ENCODE measurements at places on chromosomes 7 and 10. TPM values are rescaled to one million over a fixed set of nuclear protein-coding genes. Genes with fewer than 3 reads are reported as not detected.

GRCh38 chr10:31635009-31635408 lies 293.6 kb downstream of the ARHGAP12 start:
- H3K4me1 ChIP-seq, result no peaks in the 10 kb centered on the region
- no peak for DNase-seq
- H3K4me3 ChIP-seq, result no peak overlapping the region
- H3K27ac ChIP-seq, result no peak overlapping the region
- no peaks in the 10 kb centered on the region for H3K36me3 ChIP-seq
- no peaks in the 10 kb centered on the region for H3K27me3 ChIP-seq

GRCh38 chr10:21975378-21975990 lies 28.0 kb downstream of the DNAJC1 start:
- H3K4me3 ChIP-seq, result no peak overlapping the region
- H3K4me1 ChIP-seq, result peaks cover 20% of the 10 kb centered on the region
- H3K36me3 ChIP-seq, result no peaks in the 10 kb centered on the region
- no peaks in the 10 kb centered on the region for H3K27me3 ChIP-seq
- DNase-seq, result peak; percentile 23

DNA sequence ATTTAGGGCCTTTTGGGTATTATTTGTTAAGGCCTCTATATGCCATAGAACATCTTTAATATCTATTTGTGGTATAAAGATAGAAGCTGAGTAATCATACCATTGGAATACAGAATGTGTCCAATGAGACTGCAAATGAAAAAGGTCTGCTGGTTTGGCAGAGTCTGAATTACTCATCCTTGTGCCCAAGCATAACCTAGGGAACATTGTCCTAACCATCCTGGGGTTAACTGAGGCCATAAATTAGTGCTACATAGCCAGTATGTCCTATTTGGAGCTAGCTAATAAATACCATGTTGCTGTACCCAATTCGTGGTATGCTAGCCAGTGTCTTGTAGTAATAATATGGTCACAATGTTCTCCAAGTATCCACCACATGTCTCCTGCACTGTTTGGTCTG lies 117.1 kb downstream of the ANKRD26 start:
- no peak for DNase-seq
- no peaks in the 10 kb centered on the region for H3K4me1 ChIP-seq
- H3K36me3 ChIP-seq, result no peaks in the 10 kb centered on the region

GRCh38 chr10:72783410-72783833 lies 91.5 kb downstream of the MCU start:
- no peak for DNase-seq
- H3K4me1 ChIP-seq, result peaks cover 34% of the 10 kb centered on the region
- no peak overlapping the region for H3K27ac ChIP-seq
- no peaks in the 10 kb centered on the region for H3K27me3 ChIP-seq

- H3K36me3 ChIP-seq, result no peaks in the 10 kb centered on the region
- no peaks in the 10 kb centered on the region for H3K27me3 ChIP-seq
- peaks cover 18% of the 10 kb centered on the region for H3K4me1 ChIP-seq
- peak overlapping the region; percentile 12 for H3K27ac ChIP-seq
- DNase-seq, result no peak
- no peak overlapping the region for H3K4me3 ChIP-seq
Measured at GRCh38 chr10:14562218-14563075, 212.2 kb downstream of the FAM107B start.

DNA sequence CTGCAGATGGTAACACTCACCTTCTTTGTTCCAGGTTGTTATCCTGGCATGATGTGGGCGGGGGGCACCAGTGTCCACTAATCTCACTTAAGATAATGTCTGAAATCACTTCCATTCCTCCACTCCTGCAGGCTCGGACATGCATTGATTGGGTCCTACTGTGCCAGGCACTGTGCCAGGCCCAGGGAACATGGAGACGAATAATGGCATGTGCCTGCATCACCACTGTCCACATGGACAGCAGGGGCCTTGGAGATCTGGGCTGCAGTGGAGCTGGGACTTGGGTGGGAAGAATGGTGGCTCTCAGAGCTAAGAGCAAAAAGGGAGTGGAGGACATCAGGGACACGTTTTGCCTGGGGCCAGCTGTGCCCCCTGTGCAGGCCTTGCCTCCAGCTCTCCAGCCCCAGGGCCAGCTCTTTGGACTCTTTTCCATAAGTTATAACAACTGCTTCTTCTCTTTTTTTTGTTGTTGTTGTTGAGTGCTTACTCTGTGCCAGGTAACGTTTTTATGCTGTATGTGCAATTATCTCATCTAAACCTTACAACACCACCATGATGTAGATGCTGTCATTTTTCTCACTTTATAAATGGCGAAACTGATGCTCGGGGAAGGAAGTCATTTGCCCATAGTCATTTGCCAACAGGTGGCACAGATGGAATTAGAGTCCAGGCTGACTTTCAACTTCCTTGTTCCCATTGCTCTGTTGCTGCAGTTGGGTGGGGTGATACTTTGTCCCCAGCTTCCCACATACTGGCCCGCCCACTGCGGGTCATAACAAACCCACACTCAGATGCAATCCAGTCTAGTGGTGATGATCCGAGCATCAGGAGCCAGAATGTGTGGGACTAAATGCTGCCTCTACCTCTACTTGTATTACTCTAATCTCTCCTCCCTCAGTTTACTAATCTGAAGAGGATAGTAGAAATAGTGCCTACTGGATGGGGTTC lies 19.1 kb downstream of the PLPP4 start:
- no peaks in the 10 kb centered on the region for H3K36me3 ChIP-seq
- no peak for DNase-seq
- H3K27me3 ChIP-seq, result peaks cover 21% of the 10 kb centered on the region
- no peak overlapping the region for H3K27ac ChIP-seq
- no peak overlapping the region for H3K4me3 ChIP-seq
- no peaks in the 10 kb centered on the region for H3K4me1 ChIP-seq

DNA sequence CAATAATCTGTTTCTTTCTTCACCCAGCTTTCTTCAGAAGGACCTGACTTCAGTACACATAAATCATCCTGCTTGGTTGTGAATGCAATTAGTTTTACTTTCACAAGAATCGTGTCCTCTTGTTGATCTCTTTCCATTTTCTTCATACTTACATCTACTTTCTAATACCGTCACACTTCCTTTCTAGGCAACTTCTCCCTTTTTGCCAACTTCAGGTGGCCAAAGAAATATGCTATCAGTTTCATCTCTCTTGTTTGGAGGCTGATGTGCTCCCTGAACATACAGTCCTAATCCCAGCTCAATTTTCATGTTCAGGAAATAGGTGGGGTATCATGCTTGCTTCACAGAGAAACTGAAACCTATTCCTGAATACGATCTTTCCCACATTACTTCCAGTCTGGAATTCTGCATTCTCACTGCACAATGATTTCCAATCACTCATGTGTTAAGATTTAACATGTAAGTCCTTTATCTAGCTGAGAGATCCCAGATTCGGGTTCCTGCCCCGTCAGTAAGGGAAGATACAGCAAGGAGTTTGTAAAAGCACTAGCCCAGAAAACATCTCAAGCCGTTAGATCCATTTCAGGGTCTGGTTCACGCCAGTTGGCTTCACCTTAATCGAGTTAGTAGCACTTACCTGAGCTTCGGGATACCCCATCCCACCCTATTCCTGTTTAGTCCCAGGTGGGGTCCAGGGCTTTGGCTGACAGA lies 994 bp downstream of the SLC25A28 start:
- H3K4me3 ChIP-seq, result peak overlapping the region; percentile 84
- no peak for DNase-seq
- no peaks in the 10 kb centered on the region for H3K36me3 ChIP-seq
- peaks cover 12% of the 10 kb centered on the region for H3K4me1 ChIP-seq
- H3K27me3 ChIP-seq, result no peaks in the 10 kb centered on the region

- H3K36me3 ChIP-seq, result no peaks in the 10 kb centered on the region
- no peak overlapping the region for H3K4me3 ChIP-seq
- peak; percentile 88 for DNase-seq
- peaks cover 52% of the 10 kb centered on the region for H3K27me3 ChIP-seq
- peaks cover 27% of the 10 kb centered on the region for H3K4me1 ChIP-seq
Measured at GRCh38 chr10:91879515-91880170, 29.6 kb downstream of the FGFBP3 start.

DNA sequence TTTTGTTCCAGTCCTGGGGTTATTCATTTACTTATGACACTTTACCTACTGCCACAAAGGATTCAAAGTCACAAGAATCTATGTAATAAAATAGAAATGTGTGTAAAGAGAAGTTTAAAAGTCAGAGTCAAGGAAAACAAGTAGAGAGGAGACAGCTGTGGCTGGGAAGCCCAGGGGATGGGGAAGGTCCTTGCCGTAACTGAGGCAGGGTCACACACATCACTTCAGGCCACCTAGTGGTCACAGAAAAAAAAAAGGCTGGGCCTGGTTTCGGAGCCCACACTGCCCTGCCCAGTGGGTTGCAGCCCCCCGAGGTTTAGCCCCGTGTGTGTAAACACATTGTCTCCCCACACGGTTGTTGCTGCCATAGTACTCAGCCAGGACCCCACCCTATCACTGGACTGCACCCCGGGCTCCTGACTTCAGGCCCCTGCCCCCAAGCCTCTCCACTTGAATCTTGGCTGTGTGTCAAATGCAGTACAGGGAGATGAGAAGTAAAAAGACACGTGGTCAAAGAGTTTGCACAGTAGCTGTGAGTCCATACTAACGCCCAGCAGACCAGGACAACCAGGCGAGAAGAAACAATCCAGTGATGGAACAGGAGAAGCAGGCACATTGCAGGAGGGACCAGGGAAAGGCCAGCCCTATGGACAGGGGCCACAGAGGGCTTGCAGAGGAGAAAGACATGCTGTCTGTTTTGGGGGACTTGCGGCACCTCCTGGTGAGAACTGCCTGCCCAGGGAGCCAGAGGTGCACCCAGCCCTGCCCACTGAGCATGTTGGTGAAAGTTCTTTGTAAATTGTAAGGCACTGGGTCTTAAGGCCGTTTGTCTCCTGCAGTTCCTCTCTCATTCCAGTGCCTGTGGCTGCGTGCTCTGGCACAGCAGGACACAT lies 91.4 kb upstream of the MACROH2A2 start:
- DNase-seq, result no peak
- peaks cover 43% of the 10 kb centered on the region for H3K4me1 ChIP-seq
- peak overlapping the region; percentile 76 for H3K27ac ChIP-seq
- H3K4me3 ChIP-seq, result no peak overlapping the region

GRCh38 chr10:67603086-67603485 lies 92.9 kb downstream of the CTNNA3 start:
- no peaks in the 10 kb centered on the region for H3K27me3 ChIP-seq
- DNase-seq, result no peak
- H3K4me1 ChIP-seq, result no peaks in the 10 kb centered on the region
- H3K27ac ChIP-seq, result no peak overlapping the region
- no peak overlapping the region for H3K4me3 ChIP-seq
- H3K36me3 ChIP-seq, result no peaks in the 10 kb centered on the region

DNA sequence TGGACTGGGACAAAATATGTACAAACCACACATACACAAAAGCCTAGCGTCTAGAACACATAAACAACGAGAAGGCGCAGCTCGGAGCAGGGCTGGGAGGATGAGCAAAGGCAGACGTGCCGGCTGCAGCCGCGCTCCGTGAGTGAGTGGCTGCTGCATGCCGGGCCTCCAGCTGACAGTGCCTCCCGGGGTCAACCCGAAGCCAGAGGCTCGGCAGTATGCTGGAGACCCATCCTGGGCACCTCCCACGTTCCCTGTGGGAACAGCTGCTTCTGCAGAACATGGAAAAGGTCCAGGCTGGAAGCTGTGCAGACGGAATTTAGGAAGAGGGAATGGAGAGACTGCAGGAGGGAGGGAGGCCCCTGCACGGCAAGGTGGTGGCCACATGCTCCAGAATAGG lies 3.6 kb upstream of the GPR146 start:
- H3K27ac ChIP-seq, result peak overlapping the region; percentile 37
- DNase-seq, result no peak
- H3K4me3 ChIP-seq, result no peak overlapping the region

DNA sequence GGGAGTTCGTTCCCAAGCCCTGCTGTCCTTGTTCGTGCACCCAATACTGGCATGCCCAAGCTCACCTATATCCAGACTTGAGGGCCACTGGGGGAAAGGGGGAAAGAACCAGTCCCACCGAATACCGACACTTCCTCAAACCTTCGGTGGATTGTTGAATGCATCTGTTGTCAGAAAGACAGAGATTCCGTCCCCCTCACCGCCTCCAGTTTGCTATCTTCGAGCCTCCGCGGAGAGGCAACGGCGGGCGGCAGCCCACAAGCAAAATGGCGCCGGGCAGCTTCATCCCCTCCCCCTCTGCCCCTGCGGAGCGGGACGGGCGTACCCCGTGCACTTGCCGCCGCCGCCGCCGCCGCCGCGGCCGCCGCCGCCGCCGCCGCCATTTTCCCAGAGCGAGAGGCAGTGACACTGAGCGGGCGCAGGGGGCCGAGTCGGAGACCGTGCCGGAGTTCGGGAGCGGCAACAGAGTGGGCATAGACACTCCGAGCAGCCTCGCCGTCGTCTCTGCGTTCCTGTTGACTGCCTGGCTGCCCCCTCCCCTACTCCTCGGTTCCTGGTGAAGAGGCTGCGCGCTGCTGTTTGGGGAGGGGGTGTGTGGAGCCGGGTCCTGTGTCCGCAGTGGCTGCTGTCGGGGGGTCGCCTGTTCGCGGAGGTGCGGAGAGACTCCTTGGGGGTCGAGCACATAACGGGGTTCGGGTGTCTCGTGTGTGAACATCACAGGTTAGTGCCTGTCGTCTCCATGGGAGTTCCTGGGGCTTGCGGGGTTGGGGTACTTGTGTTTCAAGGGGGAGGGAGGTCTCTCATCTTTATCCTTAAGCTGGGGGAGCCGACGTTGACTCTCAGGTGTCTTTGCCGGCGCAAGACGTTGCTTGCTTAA lies at the start of gene KMT2E:
Gene KMT2E (plus strand): TSS at position 390 of the 877 bp plus-strand sequence. CDS start 26,748 bp downstream, outside the sequence.
- H3K36me3 ChIP-seq, result peaks cover 6% of the 10 kb centered on the region
- peaks cover 40% of the 10 kb centered on the region for H3K4me1 ChIP-seq
- H3K27me3 ChIP-seq, result no peaks in the 10 kb centered on the region
- peak within 1 kb of the TSS; percentile 95 for H3K4me3 ChIP-seq
- peak; percentile 95 for DNase-seq

DNA sequence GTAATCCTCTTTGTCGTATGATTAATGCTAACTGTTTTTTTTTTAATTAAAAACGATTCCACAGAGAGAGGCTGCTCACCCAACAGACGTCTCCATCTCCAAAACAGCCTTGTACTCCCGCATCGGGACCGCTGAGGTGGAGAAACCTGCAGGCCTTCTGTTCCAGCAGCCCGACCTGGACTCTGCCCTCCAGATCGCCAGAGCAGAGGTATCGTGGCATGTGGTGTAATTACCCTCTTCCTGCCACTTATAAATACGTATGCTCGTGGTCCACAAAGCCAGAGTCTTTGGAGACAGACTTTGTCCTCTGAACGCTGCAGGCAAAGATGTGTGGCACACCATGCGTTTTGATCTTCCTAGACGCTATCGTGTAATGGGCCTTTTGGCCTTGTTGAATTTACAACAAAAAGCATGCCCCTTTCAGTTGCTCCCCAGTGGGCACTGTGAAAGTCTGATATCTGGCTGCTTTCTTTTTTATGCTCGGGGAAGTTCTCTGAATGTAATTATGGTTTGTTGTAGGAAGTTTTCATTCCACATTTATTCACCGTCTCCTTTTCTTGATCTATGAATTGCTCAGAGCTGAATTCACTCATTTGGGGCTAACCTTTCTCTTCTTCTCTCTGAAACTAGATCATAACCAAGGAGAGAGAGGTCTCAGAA lies 33.6 kb upstream of the BTBD16 start:
- H3K27ac ChIP-seq, result no peak overlapping the region
- no peak for DNase-seq
- no peaks in the 10 kb centered on the region for H3K27me3 ChIP-seq
- no peak overlapping the region for H3K4me3 ChIP-seq
- H3K4me1 ChIP-seq, result no peaks in the 10 kb centered on the region

VSIR gene
- not detected for total RNA-seq

GPNMB gene
- 1.0 TPM for total RNA-seq

WNT2 gene
- not detected for total RNA-seq

HPS1 gene
- total RNA-seq, result 40.6 TPM

OPN1SW gene
- total RNA-seq, result not detected

NUTM2E gene
- total RNA-seq, result 0.49 TPM

All from A673 (cell line).